ENCODE measurements at places on chromosomes 16 and 17. TPM values are rescaled to one million over a fixed set of nuclear protein-coding genes. Genes with fewer than 3 reads are reported as not detected.

Gene PRRT2
- total RNA-seq = 4.0 TPM

Gene C16orf54
- total RNA-seq = 0.15 TPM

Gene RPL26
- total RNA-seq = 2,603 TPM

GRCh38 chr16:12936391-12936790, 35.0 kb downstream of the SHISA9 start:
- H3K4me3 ChIP-seq = no peak overlapping the region
- DNase-seq = no peak
- H3K36me3 ChIP-seq = no peaks in the 10 kb centered on the region
- no peaks in the 10 kb centered on the region for H3K4me1 ChIP-seq

- H3K27ac ChIP-seq = no peak overlapping the region
- no peak for DNase-seq
- H3K4me1 ChIP-seq = no peaks in the 10 kb centered on the region
Observed at GRCh38 chr16:77539421-77540034, 104.7 kb upstream of the ADAMTS18 start.

GRCh38 chr16:50550035-50550434, 1.8 kb downstream of the NKD1 start:
- no peaks in the 10 kb centered on the region for H3K36me3 ChIP-seq
- H3K27me3 ChIP-seq = 0 out of 2 replicates have a peak, but pooled peaks cover 3% of the 10 kb centered on the region
- DNase-seq = no peak
- no peak overlapping the region for H3K27ac ChIP-seq
- no peak overlapping the region for H3K4me3 ChIP-seq
- no peaks in the 10 kb centered on the region for H3K4me1 ChIP-seq

All from HCT116 (cell line).